Stimulated activated CD8-positive, alpha-beta memory T cell treated with anti-CD3 and anti-CD28 coated beads, Interleukin-7, amount 100 ng/mL, for 24 hours (primary cell): ENCODE measurements at places on chromosomes 2 and 18.

GRCh38 chr2:233124421-233125080 lies 64.4 kb downstream of the INPP5D start:
- DNase-seq: no peak

DNA sequence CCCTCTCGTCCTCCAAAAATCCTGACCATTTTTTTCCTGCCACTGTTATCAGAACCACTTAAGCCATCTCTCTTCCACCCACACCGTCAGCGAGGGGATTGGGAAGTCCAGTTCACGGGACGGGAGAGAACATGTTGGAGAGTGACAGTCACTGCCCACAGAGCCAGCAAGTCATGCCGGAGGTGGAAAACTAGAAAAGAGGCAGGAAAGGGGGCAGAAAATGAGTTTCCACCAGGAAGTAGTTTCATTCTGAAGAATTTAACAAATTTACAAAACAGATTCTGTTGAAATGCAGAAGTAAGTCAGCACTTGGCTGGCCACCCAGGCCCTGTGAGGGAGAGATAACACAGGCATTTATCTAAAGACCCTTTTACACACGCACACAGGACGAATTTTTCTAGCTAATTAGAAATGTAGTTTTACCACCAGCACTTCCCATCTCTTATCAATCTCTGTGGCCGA lies 431.3 kb downstream of the TSN start:
- DNase-seq: no peak

GRCh38 chr18:11991021-11991795 lies 9.9 kb downstream of the IMPA2 start:
- DNase-seq: no peak

DNA sequence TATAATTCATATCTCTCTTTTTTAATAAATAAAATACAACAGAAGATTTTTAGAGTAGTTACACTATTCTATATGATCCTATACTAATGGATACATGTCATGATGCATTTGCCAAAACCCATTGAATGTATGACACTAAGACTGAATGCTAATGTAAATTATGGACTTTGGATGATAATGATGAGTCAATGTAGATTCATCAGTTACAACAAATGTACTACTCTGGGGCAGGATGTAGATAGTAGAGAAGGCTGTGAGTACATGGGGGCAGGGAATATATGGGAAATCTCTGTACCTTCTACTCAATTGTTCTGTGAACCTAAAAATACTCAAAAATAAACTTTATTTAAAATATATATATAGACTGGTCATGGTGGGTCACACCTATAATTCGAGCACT lies 45.6 kb upstream of the NEDD4L start:
- DNase-seq: no peak

GRCh38 chr2:5939553-5939952 lies 247.4 kb downstream of the SOX11 start:
- DNase-seq: no peak

- DNase-seq: no peak
Measured at GRCh38 chr2:238839428-238839827, 8.5 kb upstream of the TWIST2 start.

DNA sequence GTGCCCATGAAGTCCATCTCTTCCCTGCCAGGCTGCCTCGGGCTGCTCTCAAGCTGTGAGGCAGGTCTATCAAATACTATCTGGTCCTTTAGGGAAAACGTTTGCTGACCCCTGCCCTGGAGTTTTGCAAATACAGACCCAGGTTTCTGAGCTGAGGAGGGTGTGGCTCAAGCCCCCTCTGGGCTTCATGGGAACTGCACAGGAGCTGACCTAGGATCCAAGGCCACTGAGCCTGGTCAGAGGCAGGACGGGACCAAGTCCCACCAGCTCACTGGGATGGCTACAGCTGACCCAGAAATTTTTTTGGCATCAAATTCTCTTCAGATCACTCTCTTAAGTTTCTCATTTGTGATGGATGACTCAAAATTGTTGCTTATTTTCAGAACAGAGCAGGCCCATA lies 14.1 kb downstream of the ZNF516 start:
- no peak for DNase-seq

GRCh38 chr2:241240320-241241004 lies 52.0 kb downstream of the ANO7 start:
- DNase-seq: no peak

GRCh38 chr2:149989447-149990063 lies 402.0 kb upstream of the MMADHC start:
- DNase-seq: no peak

DNA sequence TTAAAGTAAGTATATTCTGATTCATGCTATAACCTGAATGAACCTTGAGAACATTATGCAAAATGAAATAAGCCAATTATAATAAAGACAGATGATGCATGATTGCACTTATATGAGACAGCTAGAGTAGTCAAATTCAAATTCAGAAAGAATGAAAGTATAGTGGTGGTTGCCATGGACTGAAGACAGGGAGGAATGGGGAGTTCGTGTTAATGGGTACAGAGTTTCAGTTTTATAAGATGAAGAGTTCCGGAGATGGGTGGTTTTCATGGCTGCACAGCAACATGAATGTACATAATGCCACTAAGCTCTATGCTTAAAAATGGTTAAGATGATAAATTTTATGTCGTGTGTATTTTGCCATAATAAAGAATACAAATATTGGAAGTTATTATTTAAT lies 751.2 kb downstream of the TSN start:
- no peak for DNase-seq

- DNase-seq: no peak
Measured at GRCh38 chr18:78809845-78810244, 169.8 kb upstream of the SALL3 start.

GRCh38 chr18:75216212-75216910 lies 5.8 kb downstream of the TSHZ1 start:
- DNase-seq: no peak

GRCh38 chr2:55403256-55403998 lies 16.2 kb downstream of the CCDC88A start:
- no peak for DNase-seq

GRCh38 chr2:63658176-63658968 lies 69.6 kb downstream of the MDH1 start:
- DNase-seq: no peak

- no peak for DNase-seq
Measured at GRCh38 chr2:128642316-128642715, 323.6 kb upstream of the HS6ST1 start.

- no peak for DNase-seq
Measured at GRCh38 chr2:22692746-22693145, 692.2 kb upstream of the KLHL29 start.

DNA sequence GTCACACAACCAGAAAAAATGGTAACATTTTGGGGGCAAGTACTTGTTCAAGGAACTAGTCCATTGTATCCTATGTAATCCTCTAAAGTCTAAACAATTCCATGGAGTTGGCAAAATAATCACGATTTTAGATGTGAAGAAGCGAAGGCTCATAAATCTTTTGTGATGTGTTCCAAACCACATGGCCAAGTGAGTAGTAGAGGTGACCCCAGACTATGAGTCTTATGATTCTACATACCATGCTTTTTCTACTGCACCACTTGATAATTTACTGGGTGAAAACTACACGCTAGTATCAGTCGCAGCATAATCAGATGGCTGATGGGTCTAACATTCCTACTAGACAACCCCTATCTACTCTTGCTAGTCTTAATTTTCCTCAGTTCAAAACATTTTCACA lies 371.4 kb downstream of the OSR1 start:
- DNase-seq: no peak

- DNase-seq: no peak
Measured at GRCh38 chr18:63031375-63031774, 288.2 kb downstream of the BCL2 start.

DNA sequence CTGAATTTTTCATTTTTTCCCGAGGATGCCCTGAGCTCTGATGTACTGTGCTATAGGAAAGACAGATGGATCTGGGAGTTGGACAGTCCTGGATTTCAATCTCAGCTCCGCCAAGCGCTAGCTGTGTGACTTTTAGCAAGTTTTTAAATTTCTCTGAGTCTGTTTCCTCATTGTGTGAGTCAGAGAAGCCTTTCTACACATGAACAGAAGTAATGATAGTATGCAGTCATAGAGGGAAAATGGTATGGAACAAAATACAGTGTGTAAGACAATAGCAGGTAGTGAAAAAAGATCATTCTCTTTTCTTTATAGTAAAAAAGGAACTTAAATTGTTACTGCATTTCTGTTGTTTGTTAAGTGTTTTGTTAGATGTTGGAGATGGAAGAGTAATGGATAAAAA lies 52.4 kb upstream of the PPM1B start:
- DNase-seq: no peak
